Right atrium auricular region (tissue), 2 donors: ENCODE measurements at places on chromosomes 5 and 9.

DNA sequence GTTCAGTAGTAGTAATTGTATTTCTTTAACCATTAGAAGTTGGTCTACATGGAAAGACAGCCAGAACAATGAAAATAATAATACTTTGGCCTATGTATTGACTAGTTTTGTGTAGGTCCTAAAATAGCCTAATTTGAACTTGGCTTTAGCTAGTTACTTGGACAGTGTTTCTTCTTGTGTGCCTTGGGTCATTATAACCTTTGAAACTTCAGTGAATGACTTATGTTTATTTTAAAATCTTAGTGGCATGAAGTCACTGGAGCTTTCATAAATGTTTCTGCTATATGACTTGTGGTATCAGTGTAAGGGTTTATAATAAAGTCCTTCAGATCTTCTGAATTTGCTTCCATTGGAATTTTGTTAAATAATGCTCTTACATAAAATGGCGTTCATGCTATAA lies 2.6 kb upstream of the FAM120AOS start:
- DNase-seq: no peak

- no peak for DNase-seq
These were observed 429.3 kb downstream of the GADD45G start for GRCh38 chr9:90034071-90034470.

DNA sequence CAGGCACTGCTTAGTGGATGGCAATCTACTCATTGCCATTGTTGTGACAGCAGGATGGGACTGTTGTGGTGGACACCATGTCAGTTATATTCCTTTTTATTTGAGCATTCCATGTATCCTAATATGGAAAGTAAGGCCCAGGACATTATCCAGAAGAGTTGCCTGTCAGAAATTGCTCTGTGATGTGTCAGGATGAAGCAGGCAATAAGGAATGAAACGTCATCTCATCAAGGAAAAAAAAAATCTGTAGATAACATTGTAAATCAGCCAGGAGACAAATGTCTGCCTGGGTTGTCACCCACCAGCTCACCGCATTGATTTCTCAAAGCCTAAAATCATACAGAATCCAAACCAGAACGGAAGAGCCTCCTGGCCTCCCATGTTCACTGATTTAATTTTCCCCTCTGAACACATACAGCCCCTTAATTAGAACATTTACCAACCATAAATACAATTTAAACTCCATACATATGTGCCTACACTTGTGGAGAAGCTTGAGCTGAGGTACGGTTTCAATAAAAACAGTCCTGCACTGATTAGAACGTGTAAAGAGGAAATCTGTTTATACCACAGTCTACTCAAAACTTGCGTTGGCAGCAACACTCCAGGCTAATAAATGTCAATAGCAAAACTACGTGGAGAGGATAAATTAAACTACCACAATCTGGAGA lies 73.9 kb downstream of the FOXD1 start:
- no peak for DNase-seq

- DNase-seq: no peak
These were observed 10.1 kb upstream of the CDH9 start for GRCh38 chr5:27048510-27048909.

GRCh38 chr5:170296036-170296934 lies 1.3 kb downstream of the LCP2 start:
- DNase-seq: no peak
